ENCODE measurements at places on chromosomes 7 and 10. TPM values are rescaled to one million over a fixed set of nuclear protein-coding genes. Genes with fewer than 3 reads are reported as not detected.

DNA sequence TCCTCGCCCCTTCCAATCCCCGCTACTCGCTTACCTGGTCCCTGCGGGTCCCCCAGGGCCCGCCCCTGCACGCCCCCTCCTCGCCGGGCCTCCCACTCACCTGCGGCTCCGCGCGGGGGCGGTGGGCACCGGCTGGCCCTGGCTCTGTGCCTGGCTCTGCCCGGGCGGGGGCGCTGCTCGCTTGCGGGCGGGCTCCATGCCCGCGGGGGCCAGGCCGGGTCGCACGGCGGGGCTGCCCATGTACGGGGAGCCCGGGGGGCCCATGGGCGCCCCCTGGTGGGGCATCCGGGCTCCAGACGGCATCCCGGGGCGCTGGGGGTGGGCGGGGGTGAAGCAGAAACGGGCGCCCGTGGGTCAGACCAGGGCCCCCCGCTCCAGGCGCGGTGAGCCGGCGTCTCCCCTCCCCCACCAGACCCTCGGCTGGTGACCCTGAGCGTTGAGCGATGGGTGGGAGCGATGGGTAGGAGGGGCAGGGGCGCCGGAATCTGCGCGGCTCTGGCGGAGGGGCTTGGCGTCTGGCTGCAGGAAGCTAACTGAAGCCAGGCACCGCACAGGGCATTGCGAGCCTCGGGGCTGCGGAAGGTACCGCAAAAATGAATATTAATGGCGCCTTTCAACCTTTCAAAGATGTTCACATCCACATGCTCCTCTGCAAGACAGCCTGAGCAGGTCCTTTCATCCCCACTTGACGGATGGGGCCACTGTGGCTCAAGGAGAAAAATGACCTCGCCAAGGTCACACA, 3.0 kb downstream of the SMARCD3 start:
- H3K4me1 ChIP-seq, result no peaks in the 10 kb centered on the region
- no peaks in the 10 kb centered on the region for H3K27me3 ChIP-seq
- peak; percentile 55 for DNase-seq
- peak overlapping the region; percentile 25 for H3K4me3 ChIP-seq

DNA sequence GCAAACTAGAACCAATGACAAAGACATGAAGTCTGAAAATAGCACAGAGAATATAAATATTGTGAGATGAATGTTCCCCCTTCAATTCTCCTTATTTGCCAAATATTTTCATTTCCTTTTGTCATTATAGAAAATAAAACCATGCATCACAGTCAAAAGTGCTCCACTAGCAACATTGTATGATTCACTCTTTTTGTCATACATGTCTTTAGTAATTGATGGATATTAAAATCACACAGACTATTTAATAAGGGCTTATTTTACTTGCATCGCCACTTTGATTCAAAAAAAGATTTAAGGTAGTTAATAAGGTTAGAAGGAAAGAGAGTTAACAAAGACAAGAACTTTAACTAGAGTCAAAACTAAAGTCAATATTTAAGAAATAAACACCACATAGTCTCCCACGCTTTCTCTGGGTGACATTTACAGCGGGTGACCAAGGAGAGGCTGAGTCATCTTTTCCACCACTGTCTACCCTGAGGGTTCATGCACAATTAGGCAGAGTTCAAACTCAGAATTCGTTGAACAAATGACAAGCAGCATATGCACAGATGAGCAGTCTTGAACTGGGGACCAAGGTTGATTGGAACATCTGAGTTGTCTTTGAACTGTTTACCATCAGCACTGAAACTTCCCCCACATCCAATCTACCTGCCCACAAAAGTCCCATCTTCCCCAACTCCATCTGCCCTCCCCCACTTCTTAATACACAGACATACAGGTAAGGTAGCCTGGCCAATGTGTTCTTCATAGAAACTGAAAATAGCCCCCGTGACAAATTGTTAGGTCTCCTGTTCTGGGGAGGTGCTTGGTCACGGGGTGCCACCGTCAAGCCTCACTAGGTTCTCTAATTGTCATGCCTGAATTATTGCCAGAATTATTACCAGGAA, 42.5 kb downstream of the C7orf25 start:
- H3K27me3 ChIP-seq, result no peaks in the 10 kb centered on the region
- no peak overlapping the region for H3K4me3 ChIP-seq
- H3K4me1 ChIP-seq, result no peaks in the 10 kb centered on the region
- H3K36me3 ChIP-seq, result no peaks in the 10 kb centered on the region

DNA sequence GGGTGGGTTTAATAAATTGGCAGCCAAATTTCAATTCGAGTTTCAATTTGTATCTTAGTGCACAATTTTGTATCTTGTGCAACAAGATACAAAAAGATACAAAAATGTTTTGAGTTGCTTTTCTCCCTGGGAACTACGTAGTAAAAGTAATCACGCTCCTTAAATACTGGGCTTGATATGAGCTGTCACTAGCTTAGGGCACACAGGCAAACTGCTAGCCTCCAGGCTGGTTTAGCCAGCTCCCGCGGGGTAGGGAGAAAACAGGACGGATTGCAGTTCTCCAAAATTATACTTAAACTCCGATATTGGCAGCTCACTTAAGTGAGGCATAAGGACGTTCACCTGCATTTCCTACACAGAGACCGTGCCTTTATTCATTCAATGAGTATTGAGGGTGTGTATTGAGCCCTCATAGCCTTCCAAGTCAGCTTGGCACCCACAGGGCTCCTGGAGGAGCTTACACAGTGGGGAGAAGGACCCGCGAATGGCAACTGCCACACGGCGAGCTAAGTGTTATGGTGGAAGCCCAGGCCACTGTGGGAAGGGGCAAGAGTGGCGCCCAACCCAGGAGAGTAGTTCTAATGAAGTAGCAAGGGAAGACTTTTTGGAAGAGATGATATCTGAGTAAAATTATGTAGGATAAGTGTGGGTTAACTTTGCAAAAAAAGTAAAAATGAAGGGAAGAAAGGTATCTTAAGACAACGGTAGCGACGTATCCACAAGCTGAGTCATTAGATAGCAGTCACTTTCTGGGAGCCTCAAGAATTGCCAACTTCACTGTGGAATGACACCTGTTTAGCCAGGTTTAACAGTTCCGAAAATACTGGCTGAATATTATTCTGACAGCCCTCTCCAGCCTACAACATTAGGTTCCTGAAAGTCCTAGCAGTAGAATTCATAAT, 1.6 kb upstream of the EPC1 start:
- H3K4me3 ChIP-seq, result no peak overlapping the region
- peak overlapping the region; percentile 2 for H3K27ac ChIP-seq
- no peak for DNase-seq
- no peaks in the 10 kb centered on the region for H3K4me1 ChIP-seq
- H3K36me3 ChIP-seq, result no peaks in the 10 kb centered on the region
- H3K27me3 ChIP-seq, result no peaks in the 10 kb centered on the region

DNA sequence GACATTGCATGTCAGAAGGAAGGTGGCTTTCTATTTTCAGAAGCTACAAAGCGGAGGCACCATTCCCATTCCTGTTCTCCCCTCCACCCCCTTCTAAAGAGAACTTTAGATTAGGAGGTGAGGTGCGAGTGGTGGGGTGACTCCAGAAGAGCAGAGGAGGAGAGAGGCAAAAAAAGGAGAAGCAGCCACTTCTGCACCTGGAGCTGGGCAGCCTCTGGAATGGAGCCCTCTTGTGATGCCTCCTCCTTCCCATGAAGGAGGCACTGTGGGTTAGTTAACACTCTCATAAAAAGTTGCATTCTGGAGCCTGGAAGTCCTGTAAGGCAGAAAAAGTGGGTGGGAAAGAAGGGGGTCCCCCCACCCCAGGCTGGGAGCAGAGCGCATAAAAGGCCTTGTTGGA, 4.8 kb downstream of the PTF1A start:
- H3K27ac ChIP-seq, result no peak overlapping the region
- no peaks in the 10 kb centered on the region for H3K27me3 ChIP-seq

DNA sequence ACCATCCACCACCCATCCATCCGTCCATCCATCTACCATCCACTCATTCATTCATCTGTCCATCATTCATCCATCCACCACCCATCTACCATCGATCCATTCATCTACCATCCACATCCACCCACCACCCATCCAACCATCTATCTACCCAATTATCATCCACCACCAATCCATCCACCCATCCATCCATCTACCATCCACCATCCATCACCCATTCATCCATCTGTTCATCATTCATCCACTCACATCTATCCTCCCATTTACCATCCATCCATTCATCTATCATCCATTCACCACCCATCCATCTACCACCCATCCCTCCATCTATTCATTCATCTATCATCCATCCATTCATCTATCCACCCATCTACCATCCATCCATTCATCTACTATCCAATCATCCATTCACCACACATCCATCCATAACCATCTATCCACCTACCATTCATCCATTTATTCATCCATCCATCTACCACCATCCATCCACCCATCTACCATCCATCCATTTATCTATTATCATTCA, 188.8 kb downstream of the JCAD start:
- DNase-seq, result no peak
- no peaks in the 10 kb centered on the region for H3K36me3 ChIP-seq
- H3K27ac ChIP-seq, result no peak overlapping the region
- H3K27me3 ChIP-seq, result no peaks in the 10 kb centered on the region
- H3K4me1 ChIP-seq, result no peaks in the 10 kb centered on the region

- H3K36me3 ChIP-seq, result no peaks in the 10 kb centered on the region
- H3K4me1 ChIP-seq, result no peaks in the 10 kb centered on the region
- DNase-seq, result no peak
- no peaks in the 10 kb centered on the region for H3K27me3 ChIP-seq
Measured at GRCh38 chr10:12685261-12686058, 316.1 kb downstream of the CCDC3 start.

GRCh38 chr7:101238226-101239182, 902 bp upstream of the CLDN15 start:
- H3K4me1 ChIP-seq, result peaks cover 6% of the 10 kb centered on the region
- H3K4me3 ChIP-seq, result no peak overlapping the region
- no peaks in the 10 kb centered on the region for H3K36me3 ChIP-seq
- H3K27me3 ChIP-seq, result no peaks in the 10 kb centered on the region
- H3K27ac ChIP-seq, result peak overlapping the region; percentile 81

DNA sequence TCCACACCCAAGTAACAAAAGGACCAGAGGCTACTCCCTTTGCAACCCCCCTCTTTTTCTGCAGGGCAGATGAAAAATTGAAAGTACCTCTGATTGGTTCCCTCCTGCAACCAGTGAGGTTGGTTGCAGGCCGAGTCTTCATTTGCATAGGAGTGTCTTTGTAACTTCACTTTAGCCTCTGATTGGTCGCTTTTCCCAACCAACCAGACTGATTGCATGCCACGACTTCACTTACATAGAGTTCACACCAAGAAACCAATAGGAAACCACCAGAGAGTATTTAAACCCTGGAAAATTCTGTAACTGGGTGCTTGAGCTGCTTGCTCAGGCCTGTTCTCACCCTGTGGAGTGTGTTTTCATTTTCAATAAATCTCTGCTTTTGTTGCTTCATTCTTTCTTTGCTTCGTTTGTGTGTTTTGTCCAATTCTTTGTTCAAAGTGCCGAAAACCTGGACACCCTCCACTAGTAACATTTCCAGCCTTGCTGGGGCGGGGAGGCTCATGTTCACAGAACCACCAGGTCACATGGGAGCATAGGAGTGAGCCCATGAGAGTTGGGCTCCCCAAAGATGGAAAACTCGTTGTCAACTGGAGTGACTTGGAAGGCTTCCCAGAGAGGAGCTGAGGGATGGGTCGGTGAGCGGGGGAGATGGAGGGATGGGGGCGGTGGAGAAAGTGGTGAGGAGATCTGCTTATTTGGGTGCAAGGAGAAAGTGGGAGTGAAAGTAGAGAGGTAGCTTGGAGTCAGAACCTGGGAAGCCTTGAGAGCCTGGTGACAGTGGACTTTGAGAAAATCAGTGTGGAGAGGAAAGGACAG, 223.6 kb downstream of the GFRA1 start:
- DNase-seq, result peak; percentile 39
- H3K4me3 ChIP-seq, result no peak overlapping the region
- no peaks in the 10 kb centered on the region for H3K4me1 ChIP-seq
- H3K27ac ChIP-seq, result no peak overlapping the region
- H3K27me3 ChIP-seq, result no peaks in the 10 kb centered on the region

DNA sequence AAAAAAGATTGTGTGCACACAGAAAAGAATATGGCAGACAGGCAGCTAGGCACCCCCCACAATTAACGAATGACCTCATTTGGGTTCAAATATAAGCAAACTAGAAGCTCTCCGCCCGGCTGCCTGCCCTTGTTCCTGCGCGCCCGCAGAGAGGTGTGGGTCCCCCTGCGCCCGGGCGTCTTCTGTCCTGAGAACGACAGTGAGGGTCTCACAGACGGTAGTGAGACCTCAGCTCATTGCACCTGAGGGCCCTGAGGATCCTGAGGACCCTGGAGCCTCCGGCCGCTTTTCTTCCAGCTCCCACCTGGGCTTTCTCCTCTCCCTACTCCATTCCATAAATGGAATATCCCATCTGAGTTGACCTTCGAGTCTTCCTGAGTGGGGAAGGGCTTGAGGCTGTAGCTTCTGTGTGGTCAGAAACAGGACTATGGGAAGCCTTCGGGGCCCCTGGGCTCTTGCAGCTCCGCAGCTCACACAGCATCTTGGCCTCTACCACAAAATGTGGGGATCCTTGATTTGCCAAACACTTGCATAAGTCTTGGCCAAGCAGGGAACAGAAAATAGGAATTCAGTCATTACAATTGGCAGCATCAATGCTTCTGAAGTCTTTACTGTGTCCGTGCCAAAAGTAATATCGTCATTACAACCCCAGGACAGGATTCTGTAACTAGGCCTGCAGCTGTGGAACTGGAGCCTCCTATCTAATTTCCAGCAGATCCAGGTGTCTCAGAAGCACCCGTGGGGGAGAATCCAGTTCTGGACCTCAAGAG, 43.8 kb downstream of the JAKMIP3 start:
- no peaks in the 10 kb centered on the region for H3K36me3 ChIP-seq
- DNase-seq, result peak; percentile 25

- H3K4me1 ChIP-seq, result no peaks in the 10 kb centered on the region
- no peaks in the 10 kb centered on the region for H3K36me3 ChIP-seq
- H3K27me3 ChIP-seq, result no peaks in the 10 kb centered on the region
- DNase-seq, result no peak
- no peak overlapping the region for H3K4me3 ChIP-seq
- no peak overlapping the region for H3K27ac ChIP-seq
Measured at GRCh38 chr10:133347710-133348517, 741 bp downstream of the PRAP1 start.

DNA sequence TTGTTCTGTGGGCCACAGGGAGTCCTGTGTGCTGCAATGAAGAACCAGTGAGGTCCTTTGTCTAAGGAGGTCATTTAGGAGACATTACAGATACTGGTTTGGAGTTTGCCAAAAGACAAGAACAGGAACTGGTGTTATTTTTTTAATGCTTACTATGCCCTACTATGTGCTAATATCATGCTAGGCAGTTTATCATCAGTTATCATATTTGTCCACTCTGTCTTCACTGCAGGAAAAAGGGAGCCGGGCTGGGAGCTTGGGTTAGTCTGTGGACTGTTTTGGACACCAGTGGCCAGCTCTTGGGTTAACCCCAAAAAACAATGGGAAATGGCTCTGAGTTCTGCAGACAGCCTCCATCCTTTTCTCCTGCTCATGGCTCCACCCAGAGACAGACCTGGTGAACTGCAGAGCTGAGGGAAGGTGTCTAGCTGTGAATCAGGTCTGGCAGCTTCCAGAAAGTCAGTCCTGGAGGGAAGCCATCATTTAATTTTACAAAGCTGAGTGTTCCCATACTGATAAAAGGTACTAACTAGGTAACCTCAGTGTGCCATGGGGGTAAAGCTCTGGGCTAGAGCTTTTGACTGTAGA, 101.2 kb upstream of the ZNF746 start:
- no peak overlapping the region for H3K4me3 ChIP-seq
- H3K27ac ChIP-seq, result no peak overlapping the region
- H3K27me3 ChIP-seq, result no peaks in the 10 kb centered on the region
- H3K4me1 ChIP-seq, result no peaks in the 10 kb centered on the region
- no peaks in the 10 kb centered on the region for H3K36me3 ChIP-seq

Gene TRIM74
- 2.9 TPM for total RNA-seq

Gene WNT2
- 1.5 TPM for total RNA-seq

Gene C10orf95
- total RNA-seq, result 0.21 TPM

Gene TEX36
- total RNA-seq, result not detected

Gene KCP
- 3.5 TPM for total RNA-seq

Gene DMBT1
- total RNA-seq, result 0.15 TPM

Gene NRCAM
- total RNA-seq, result not detected

Gene POM121C
- 23.1 TPM for total RNA-seq

Gene FEZF1
- total RNA-seq, result not detected

All from uterus (tissue), 4 donors.